Activated CD8-positive, alpha-beta memory T cell treated with anti-CD3 and anti-CD28 coated beads, Interleukin-2, amount 10 ng/mL, durations not matched to agents 7 days and 5 days (primary cell): ENCODE measurements at places on chromosomes 2 and 18. TPM values are rescaled to one million over a fixed set of nuclear protein-coding genes. Genes with fewer than 3 reads are reported as not detected.

DNA sequence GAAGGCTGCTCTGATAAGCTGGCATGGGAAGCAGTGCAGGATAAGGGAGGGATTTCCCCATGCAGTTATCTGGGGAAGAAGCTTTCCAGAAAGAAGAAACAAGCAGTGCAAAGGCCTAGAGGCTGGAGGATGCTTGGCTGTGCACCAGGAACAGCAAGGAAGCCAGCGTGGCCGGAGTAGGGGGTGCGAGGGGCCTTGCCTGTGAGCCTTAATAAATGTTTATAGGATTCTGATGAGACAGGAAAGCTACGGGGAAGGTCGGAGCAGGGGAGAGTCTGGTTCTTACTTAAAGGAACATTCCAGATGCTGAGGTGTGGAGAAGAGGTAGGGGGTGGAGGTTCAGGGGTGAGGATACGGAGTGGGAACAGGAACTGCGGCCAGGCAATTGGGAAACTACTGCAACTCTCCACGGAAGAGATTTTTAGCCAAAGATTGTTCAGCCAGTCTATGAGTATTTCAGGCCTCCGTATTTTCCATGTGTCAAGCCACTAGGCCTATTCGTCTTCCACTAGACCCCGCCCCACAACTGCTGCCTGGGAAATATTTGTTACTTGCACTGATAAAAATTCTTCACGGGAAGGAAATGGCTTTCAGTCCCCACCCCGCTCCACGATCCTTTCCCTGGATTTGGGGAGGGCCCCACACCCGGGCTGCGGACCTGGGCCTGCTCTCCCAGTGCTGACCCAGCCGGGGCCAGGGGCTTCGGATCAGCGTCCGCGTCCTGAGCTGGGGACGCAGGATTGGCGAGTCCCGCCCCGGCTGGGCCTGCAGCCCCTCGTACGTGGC lies 516 bp downstream of the EIF2AK2 start:
- peaks cover 48% of the 10 kb centered on the region for H3K36me3 ChIP-seq
- peaks cover 51% of the 10 kb centered on the region for H3K4me1 ChIP-seq
- H3K27me3 ChIP-seq, result no peaks in the 10 kb centered on the region
- H3K4me3 ChIP-seq, result peak overlapping the region; percentile 98
- DNase-seq, result peak; percentile 61
- H3K27ac ChIP-seq, result peak overlapping the region; percentile 98

GRCh38 chr2:232485757-232486557 lies 1.7 kb downstream of the ECEL1 start:
- H3K27ac ChIP-seq, result no peak overlapping the region
- H3K4me1 ChIP-seq, result peaks cover 3% of the 10 kb centered on the region
- no peaks in the 10 kb centered on the region for H3K36me3 ChIP-seq
- H3K4me3 ChIP-seq, result no peak overlapping the region

- H3K4me3 ChIP-seq, result no peak overlapping the region
- peak; percentile 23 for DNase-seq
- peaks cover 22% of the 10 kb centered on the region for H3K27me3 ChIP-seq
Observed at GRCh38 chr18:11669271-11669947, 19.7 kb upstream of the GNAL start.

DNA sequence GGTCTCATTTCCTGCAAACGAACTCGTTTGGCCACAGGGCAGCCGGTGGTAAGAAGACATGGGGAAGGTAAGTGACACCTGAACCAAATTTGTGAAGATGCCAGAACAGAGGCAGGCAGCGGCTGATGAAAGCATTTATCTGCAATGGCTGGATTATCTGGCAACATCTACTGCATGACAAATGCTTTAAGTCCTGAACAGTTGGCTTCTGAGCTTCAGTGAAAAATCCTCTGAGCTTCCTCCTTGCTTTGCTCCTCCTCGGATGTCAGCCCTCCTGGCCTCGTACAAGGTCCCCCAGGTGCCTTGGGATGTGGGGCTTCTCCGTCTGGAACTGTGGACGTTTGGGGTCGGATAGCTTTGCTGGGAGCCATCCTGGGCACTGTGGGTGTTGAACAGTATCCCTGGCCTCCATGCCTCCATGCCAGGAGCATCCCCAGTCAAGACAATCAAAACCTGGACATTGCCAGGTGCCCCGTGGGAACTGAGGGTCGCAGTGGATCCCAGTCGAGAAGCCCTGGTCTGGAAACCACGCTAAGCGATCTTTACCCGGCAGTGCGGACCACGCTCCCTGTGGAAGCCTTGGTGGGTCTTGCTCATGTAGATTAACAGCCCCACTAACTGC lies 49.3 kb downstream of the KCNG2 start:
- no peaks in the 10 kb centered on the region for H3K4me1 ChIP-seq
- DNase-seq, result peak; percentile 32
- no peak overlapping the region for H3K4me3 ChIP-seq
- no peak overlapping the region for H3K27ac ChIP-seq
- peaks cover 13% of the 10 kb centered on the region for H3K27me3 ChIP-seq

GRCh38 chr2:8893978-8894820 lies 56.8 kb upstream of the KIDINS220 start:
- no peaks in the 10 kb centered on the region for H3K36me3 ChIP-seq
- no peaks in the 10 kb centered on the region for H3K4me1 ChIP-seq
- no peak overlapping the region for H3K4me3 ChIP-seq
- H3K27ac ChIP-seq, result no peak overlapping the region

GRCh38 chr2:135975702-135976101 lies 9.7 kb downstream of the DARS1 start:
- H3K27ac ChIP-seq, result no peak overlapping the region
- H3K4me1 ChIP-seq, result peaks cover 42% of the 10 kb centered on the region
- peaks cover 70% of the 10 kb centered on the region for H3K36me3 ChIP-seq
- DNase-seq, result no peak

DNA sequence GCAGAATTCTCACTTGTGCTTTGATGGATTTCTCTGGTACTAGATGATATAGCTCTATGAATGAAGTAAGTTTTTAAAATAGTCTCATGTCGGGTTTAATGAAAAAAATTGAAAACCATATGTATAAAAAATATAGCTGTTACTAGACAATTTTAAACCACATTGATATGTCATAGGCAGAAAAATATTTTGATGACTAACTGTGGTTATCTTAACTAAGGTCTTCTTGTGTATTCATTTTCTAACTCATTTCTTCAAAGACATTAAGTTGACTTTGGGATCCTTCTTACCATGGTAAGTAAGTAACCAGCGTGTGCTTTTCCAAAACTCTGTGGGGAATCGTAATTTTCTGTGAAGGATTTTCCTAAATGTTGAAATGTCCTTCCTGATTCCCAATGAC lies 160.9 kb upstream of the COL3A1 start:
- no peak overlapping the region for H3K4me3 ChIP-seq
- no peaks in the 10 kb centered on the region for H3K27me3 ChIP-seq
- no peaks in the 10 kb centered on the region for H3K36me3 ChIP-seq
- DNase-seq, result no peak
- no peaks in the 10 kb centered on the region for H3K4me1 ChIP-seq
- H3K27ac ChIP-seq, result no peak overlapping the region

GRCh38 chr18:12359515-12359927 lies 17.5 kb downstream of the AFG3L2 start:
- H3K27ac ChIP-seq, result no peak overlapping the region
- peaks cover 38% of the 10 kb centered on the region for H3K36me3 ChIP-seq
- no peak for DNase-seq
- peaks cover 8% of the 10 kb centered on the region for H3K4me1 ChIP-seq
- H3K27me3 ChIP-seq, result no peaks in the 10 kb centered on the region
- H3K4me3 ChIP-seq, result no peak overlapping the region

DNA sequence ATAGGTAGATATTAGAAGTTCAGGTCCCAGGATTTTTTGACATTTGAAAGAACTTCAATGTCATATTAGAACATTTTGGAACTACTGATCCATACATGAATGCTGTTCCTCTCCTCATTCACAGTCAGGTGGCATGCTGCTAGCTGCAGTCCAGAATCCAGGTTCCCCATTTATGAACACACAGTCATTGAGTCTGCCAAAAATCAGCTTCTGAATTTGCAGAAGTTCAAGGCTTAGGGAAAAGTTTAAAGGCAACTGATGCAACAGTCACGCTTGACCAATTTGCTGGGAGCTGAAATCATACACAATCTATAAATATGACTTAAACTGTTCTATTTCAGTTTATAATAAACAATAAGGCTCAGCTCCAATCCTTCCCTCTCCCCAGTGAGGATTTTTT lies 17.3 kb upstream of the TTR start:
- no peak for DNase-seq
- H3K27ac ChIP-seq, result no peak overlapping the region
- H3K4me3 ChIP-seq, result no peak overlapping the region

GRCh38 chr2:153823880-153824279 lies 47.8 kb upstream of the GALNT13 start:
- no peak overlapping the region for H3K4me3 ChIP-seq
- H3K36me3 ChIP-seq, result no peaks in the 10 kb centered on the region
- no peak for DNase-seq
- no peaks in the 10 kb centered on the region for H3K4me1 ChIP-seq

GRCh38 chr2:171217330-171217729 lies 56.6 kb upstream of the TLK1 start:
- no peak overlapping the region for H3K27ac ChIP-seq
- no peaks in the 10 kb centered on the region for H3K27me3 ChIP-seq
- no peaks in the 10 kb centered on the region for H3K4me1 ChIP-seq
- peaks cover 8% of the 10 kb centered on the region for H3K36me3 ChIP-seq
- no peak for DNase-seq
- H3K4me3 ChIP-seq, result no peak overlapping the region

DNA sequence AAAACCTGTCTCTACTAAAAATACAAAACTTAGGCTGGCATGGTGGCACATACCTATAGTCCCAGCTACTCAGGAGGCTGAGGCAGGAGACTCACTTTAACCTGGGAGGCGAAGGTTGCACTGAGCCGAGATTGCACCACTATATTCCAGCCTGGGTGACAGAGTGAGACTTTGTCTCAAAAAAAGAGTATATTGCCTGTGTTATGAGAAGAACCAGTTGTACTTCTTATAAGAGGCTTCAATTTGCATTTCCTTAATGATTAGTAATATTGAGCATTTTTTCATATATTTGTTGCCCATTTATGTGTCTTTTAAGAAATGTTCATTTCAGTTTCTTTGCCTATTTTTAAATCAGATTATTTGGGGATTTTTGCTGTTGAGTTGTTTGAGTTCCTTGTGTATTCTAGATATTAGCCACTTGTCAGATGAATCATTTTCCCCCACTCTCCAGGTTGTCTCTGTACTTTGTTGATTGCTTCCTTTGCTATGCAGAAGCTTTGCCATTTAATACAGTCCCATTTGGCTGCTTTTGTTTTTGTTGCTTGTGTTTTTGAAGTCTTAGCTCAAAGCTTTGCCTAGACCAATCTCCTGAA lies 75.8 kb upstream of the LRPPRC start:
- H3K4me3 ChIP-seq, result no peak overlapping the region
- no peaks in the 10 kb centered on the region for H3K4me1 ChIP-seq
- H3K36me3 ChIP-seq, result peaks cover 4% of the 10 kb centered on the region
- peaks cover 6% of the 10 kb centered on the region for H3K27me3 ChIP-seq

- H3K27ac ChIP-seq, result no peak overlapping the region
- peaks cover 17% of the 10 kb centered on the region for H3K4me1 ChIP-seq
- no peak for DNase-seq
- no peaks in the 10 kb centered on the region for H3K27me3 ChIP-seq
- no peaks in the 10 kb centered on the region for H3K36me3 ChIP-seq
- H3K4me3 ChIP-seq, result no peak overlapping the region
Observed at GRCh38 chr2:39996653-39997080, 217.6 kb upstream of the THUMPD2 start.

DNA sequence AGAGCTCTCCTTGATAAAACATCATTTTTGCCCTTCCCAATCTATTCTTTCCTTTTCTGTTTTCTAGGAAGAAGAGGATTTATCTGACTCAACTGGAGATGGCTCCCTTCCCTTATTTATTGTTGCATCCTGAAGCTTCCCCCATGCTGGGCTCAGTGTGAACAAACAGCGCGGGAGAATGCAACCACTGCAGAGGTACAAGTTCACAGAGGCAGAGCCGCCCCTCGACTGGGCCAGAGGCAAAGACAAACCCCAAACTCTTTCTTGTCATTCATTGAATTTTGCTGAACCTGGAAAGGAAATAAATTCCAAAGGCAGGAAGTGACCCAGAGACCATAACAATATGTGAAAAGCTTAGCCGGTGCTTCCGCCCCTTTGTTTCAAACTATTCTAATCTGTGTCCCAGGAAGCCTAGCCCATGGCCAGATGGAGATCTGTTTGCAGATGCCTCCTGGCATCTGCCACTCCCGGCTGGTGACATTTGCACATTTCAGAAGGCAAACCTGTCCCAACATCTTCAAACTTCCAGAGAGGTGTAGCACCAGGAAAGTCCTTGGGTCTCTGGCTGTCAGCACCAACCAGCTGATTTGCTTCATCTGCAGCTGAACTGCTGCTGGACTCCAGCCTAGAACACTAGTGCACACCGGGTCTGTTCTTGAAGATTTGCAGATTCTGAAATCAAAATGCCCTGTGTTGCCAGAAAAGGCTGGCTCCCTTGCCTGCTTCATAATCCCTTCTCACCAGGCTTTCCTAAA lies 79.4 kb upstream of the MAP4K3 start:
- no peaks in the 10 kb centered on the region for H3K36me3 ChIP-seq
- peaks cover 30% of the 10 kb centered on the region for H3K4me1 ChIP-seq
- H3K4me3 ChIP-seq, result no peak overlapping the region

GRCh38 chr2:121860033-121860757 lies 104.7 kb downstream of the TSN start:
- H3K27me3 ChIP-seq, result peaks cover 32% of the 10 kb centered on the region
- H3K36me3 ChIP-seq, result no peaks in the 10 kb centered on the region
- H3K4me3 ChIP-seq, result no peak overlapping the region

DNA sequence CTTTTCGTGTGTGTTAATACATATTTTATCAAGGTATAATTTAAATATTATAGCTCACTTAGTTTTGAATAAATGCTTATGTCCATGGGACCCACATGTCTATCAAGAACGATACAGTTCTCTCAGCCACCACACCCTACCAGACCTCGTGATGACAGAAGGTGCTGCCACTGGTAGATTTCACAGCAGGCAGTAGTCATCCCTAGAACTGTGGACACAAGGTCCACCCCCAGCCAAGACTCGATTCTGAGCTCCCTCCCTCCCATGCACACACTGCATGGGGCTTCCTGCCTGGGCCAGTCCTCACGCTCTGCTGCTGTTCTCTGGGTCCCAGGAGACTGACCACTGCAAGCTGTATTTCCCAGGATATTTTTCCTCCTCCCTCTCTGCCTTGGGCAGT lies 26.5 kb upstream of the CREB1 start:
- no peak overlapping the region for H3K4me3 ChIP-seq
- H3K27me3 ChIP-seq, result peaks cover 31% of the 10 kb centered on the region
- no peak for DNase-seq
- H3K4me1 ChIP-seq, result peaks cover 68% of the 10 kb centered on the region
- H3K27ac ChIP-seq, result no peak overlapping the region

GRCh38 chr2:239756790-239757760 lies 268.1 kb downstream of the NDUFA10 start:
- DNase-seq, result no peak
- H3K4me3 ChIP-seq, result no peak overlapping the region
- no peaks in the 10 kb centered on the region for H3K4me1 ChIP-seq
- H3K36me3 ChIP-seq, result no peaks in the 10 kb centered on the region

The FSIP2 gene
- total RNA-seq, result 0.09 TPM

The ITGAV gene
- total RNA-seq, result 10.5 TPM

The SKOR2 gene
- not detected for total RNA-seq

The RAD51AP2 gene
- total RNA-seq, result not detected

The CDCA7 gene
- total RNA-seq, result 89.0 TPM

The OR6B2 gene
- not detected for total RNA-seq

The ANKMY1 gene
- 21.3 TPM for total RNA-seq

The GCKR gene
- total RNA-seq, result not detected

The PLGLB2 gene
- total RNA-seq, result 0.85 TPM
